ENCODE measurements at places on chromosomes 16 and 17.
A peak's percentile ranks its signal among the peaks of the same experiment; 100 is the strongest.

DNA sequence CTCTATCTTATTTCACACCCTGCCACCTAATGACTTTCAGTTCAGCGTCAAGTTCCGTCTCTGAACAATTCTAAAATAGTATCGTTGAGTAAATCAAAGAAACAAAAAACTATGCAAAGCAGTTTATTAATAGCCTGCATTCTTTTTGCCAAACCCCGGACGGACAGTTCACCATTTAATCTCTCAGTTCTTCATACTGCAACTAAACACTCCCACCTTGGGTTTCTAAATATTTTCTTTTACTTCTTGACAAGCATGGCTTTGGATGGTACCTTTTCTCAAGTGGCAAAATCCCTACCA, 1.2 kb downstream of the MYH11 start:
- no peak for DNase-seq

DNA sequence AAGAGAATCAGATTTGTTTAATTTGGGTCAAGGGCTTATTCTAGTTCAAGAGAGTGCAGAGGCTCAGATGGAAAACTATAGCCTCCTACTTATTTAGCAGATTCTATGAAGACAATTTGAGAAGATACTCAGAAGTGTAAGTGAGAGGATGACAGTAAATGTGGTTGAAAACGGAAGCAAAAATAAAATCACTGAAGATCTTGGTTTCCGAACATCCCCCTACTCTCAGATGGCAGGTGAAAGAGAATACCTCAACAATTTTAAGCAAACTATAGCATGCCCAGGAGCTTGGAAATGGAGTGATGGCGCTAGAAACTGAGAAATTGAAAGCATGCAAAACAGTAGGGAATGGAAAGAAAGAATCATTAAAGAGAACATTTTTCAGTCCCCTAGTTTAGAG, 705.5 kb upstream of the CDH8 start:
- DNase-seq: no peak

DNA sequence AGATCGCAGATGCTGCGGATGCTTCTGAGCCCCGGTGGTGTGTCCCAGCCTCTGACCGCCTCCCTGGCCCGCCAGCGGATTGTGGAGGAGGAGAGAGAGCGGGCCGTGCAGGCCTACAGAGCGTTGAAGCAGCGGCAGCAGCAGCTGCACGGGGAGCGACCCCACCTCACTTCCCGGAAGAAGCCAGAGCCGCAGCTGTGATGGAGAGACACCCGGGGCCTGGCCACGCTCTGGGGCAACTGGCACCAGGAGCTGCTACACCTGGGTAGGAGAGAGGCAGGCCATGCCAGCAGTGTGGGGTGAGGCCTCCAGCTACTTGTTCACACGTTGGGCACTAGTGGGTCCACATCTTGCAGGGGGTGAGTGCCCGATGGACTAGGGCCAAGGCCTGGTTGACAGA, 6.0 kb downstream of the CCDC137 start:
- DNase-seq: no peak

GRCh38 chr16:59540621-59541020, 806.5 kb upstream of the GOT2 start:
- no peak for DNase-seq

- DNase-seq: no peak
Observed at GRCh38 chr16:88868974-88869672, 2.7 kb upstream of the PABPN1L start.

DNA sequence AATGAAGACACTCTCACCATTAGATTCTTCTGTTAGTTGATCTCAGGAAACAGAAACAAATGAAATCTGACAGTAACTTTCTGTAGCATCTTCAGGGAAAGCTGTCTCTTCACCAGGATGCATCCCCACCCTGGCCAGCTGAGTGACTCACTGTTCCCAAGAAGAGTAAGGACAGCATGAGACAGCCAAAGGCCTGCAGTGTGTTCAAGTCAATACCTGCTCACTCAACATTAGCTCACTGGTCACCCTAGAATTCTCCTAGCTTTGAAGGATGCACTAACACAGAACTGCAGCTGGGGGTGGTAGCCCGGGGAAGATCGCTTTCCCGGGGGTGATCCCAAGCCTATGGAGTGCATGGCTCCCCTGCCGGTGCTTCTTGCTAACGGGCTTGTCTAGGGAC, 28.2 kb upstream of the CLEC18B start:
- no peak for DNase-seq

DNA sequence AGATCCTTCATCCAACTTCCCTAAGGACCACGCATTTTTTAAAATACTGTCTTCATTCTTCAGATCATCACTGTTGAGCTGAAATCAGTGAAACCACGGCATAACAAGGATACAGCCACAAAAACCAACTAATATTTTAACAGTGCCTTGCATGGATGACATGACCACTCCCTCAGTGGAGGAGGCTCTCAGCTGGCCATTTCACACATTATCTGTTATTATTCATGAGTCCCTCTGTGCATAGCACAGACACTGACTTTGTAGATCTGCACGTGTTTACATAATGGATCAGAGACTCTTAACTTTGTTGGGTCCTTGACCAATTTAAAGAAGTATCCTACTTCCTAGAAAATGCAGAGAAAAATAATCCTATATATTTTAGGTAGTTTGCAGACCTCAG, 104.8 kb upstream of the NUDT7 start:
- DNase-seq: no peak

GRCh38 chr17:57874434-57875289, 24.8 kb upstream of the MRPS23 start:
- DNase-seq: no peak

GRCh38 chr17:79546386-79546785, 64.5 kb downstream of the RBFOX3 start:
- DNase-seq: no peak

DNA sequence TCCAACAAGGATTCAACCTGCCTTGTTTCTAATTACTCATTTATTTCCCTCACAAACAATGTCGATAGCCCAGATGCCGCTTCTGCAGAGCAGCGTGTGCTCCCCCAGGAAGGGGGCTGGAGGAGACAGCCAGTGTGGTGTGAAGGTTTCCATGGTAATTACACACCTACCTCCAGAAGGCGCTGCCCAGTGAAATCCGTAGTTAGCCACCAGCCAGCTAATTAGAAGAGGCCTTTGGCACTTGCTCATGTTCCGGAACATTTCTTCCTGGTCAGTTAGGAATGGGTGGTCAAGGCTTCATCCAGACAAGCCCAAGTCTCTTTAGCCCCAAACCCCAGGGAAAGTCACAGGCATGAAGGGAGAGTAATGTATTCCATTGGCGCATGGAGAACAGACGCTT, 342.5 kb upstream of the C16orf82 start:
- DNase-seq: no peak

- DNase-seq: no peak
Observed at GRCh38 chr16:22325598-22326368, 28.6 kb downstream of the POLR3E start.

DNA sequence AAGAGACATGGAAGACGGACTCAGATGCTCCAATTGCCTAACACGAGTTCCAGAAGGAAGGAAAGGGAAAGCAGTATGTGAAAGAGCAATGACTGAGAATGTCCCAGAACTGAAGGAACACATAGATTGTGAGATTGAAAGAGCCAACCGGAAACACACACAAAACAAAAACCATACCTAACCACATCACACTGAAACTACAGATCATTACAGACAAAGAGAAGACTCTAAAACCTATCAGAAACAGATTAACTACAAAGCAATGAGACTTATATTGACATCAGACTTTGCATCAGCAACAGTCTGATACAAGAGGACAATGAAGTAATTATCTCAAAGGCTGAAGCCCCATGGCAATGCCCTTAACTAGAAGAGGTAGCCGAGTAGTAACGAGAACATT, 45.6 kb upstream of the CLEC18B start:
- no peak for DNase-seq

DNA sequence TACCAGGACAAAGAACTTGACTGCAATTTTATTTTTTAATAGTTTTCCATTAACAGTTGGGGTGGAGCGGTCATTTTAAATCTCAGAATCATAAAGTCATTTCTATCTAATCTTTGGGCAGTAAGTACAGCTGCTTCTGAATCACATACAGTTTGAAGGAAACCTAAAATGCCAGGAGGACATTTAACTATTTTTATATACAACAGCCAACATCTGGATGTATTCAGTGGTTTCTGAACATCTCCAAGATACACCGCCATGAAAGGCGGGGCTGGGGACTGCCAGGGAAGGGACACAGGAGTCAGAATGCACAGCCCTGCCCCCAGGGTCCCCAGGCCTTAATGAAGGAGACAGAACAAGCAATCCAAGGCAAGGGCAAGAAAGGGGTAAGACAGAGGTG, 392.3 kb downstream of the SLC39A11 start:
- no peak for DNase-seq

DNA sequence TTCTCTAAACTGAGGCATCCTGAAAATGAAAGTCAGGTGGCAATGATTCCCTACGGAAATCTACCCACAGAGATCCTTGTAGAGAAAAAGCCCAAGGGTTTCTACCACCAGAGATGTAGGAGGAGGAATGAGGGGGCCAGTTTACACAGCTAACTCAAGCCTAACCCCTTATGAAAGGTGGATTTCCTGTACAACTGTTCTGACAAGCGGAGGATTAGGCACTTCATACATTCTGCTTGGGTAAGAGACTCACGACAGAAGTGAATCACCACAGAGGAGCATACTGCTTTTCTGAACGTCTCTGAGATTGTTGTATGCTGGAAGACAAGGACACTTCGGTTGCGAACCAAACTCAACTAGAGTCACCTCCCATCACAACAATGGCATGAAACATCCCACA, 72.7 kb downstream of the SMG6 start:
- no peak for DNase-seq

DNA sequence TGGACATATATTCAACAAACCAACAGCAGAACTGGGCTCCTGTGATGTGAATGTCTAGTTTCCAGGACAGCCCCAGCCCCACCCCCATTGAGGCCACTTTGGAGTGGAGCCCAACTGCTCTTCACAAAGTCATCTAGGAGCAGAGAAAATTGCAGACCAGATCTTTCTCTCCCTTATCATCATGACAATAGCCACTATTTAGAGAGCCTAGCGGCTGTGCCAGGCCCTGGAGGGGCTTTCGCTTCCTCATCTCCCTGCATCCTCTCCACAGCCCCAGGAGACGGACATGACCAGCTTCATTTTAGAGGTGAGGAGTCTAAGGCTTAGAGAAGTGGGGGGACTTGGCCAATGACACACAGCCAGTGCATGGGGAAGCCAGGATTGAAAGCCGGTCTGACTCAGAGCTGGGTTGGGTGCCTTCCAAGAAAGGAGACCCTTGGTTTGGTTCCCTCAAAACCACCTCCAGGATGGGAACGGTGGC, 1.4 kb downstream of the PRSS8 start:
- DNase-seq: no peak

DNA sequence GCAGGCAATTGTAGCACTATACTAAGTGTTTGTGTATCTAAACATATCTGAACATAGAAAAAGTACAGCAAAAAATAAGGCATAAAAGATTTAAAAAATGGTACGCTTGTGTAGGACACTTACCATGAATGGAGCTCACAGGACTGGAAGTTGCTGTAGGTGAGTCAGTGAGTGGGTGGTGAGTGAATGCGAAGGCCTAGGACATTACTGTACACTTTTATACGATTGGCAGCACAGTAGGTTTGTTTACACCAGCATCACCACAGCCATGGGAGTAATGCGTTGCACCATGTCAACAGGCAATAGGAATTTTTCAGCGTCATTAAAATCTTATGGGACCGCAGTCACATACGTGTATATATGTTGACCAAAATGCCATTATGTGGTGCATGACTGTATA, 45.6 kb downstream of the DNAH9 start:
- DNase-seq: no peak

GRCh38 chr17:79952265-79952877, 83.3 kb downstream of the TBC1D16 start:
- DNase-seq: no peak

GRCh38 chr16:11949527-11949926, 7.7 kb upstream of the NPIPB2 start:
- peak; percentile 12 for DNase-seq

DNA sequence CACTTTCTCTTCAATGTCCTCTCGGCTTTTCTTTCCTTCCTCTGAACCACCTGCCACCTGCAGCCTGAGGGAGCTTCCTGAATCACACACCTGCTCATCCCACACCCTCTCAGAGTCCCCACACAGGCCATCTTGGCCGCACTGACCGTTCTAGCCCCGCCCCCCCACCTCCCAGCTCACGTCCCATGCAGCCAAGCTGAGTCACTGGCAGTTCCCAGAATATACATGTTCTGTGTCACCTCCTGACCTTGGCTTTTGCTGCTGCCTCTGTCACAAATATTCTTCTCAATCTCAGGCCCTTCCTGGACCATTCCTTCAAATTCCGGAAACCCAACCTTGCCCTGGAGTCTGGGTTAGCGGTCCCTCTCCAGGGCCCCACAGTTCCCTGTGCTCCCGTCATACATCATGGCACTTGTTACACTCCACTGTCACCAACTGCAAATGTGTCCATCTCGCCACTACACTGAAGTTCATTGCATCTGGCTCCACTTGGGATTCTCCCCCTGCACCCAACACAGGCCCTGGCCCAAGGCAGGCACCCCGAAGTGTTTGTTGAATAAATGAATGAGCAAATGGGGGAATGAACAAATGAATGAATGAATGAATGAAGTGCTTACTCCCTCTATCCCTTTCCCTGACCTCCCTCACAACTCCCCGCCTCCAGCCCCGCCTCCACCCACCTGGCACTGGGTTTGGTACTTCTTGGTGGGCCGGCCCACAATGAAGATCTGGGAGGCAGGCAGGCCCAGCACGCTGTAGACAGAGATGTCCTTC, 12.8 kb downstream of the PIMREG start:
- no peak for DNase-seq

DNA sequence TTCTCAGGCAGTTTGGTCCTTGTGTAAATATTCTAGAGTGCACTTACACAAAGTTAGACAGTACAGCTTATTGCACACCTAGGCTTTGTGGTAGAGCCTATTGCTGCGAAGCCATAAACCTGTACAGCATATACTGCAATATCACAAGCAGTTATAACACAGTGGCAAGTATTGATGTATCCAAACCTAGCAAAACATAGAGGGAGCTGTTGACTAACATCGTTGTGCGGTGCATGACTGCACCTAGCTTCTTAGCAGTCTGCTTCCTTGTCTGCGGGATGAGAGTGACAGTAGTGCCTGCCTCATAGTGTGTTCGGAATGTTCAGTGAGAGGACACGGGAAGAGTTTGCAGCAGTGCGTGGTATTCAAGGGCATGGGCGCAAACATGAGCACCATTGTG, 78.9 kb downstream of the MPRIP start:
- no peak for DNase-seq

- DNase-seq: no peak
Observed at GRCh38 chr16:80948886-80949493, 57.7 kb downstream of the CMC2 start.
